ENCODE measurements at places on chromosomes 1 and 21. TPM values are rescaled to one million over a fixed set of nuclear protein-coding genes. Genes with fewer than 3 reads are reported as not detected.

RBM11 gene
- total RNA-seq = 0.18 TPM

ABCA4 gene
- total RNA-seq = under 0.01 TPM

MMP23B gene
- total RNA-seq = 1.1 TPM

LCK gene
- total RNA-seq = not detected

GJA4 gene
- total RNA-seq = not detected

LDLRAP1 gene
- total RNA-seq = 3.6 TPM

INSRR gene
- total RNA-seq = not detected

CLSTN1 gene
- total RNA-seq = 30.1 TPM

TNNI3K gene
- total RNA-seq = 0.90 TPM

MAEL gene
- total RNA-seq = not detected

SELE gene
- not detected for total RNA-seq

PRELP gene
- total RNA-seq = not detected

HAO2 gene
- total RNA-seq = not detected

PTTG1IP gene
- 194 TPM for total RNA-seq

CD164L2 gene
- total RNA-seq = not detected
